H9 (cell line): ENCODE measurements at places on chromosomes 3 and 15. TPM values are rescaled to one million over a fixed set of nuclear protein-coding genes. Genes with fewer than 3 reads are reported as not detected.

DNA sequence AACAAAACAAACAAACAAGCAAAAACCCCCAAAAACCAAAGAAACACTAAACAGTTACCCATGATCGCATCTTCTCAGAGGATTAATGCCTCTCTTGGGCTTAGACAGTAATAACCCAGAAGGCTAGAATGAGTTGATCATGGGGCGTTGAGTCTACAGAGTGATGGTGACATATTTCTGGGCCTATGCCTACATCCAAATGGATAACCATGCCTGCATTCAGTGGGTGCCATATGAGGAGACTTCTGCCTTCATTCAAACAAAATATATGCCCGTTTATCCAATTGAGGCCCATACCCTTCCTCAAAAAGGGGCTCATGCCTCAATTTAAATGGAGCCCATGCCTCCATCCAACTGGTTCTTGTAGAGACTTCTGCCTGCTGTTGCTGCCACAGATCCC, 284.0 kb downstream of the EPHB1 start:
- no peak for DNase-seq

GRCh38 chr3:124884474-124885101, 2.6 kb downstream of the ITGB5 start:
- DNase-seq: no peak

DNA sequence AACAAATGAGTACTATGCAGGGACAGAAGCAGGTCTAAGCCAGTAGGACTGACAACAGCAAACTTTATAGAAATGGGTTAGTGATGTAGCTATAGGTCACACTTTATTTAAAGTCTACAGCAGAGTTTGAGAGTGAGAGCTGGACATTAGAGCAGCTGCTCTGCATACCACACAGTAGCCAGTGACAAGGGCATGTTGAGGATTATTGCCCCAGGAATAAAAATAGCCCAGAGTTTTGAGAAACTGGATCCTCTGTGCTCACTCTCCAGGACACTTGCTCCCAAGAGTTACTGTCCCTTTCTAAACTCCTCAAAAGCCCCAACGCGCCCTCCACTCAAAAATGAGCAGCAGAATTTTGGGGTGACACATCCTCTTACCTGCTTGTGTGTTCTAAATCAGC, 21.1 kb downstream of the LRTM1 start:
- DNase-seq: no peak

- DNase-seq: no peak
These were observed 44.0 kb downstream of the ANP32A start for GRCh38 chr15:68776477-68777270.

DNA sequence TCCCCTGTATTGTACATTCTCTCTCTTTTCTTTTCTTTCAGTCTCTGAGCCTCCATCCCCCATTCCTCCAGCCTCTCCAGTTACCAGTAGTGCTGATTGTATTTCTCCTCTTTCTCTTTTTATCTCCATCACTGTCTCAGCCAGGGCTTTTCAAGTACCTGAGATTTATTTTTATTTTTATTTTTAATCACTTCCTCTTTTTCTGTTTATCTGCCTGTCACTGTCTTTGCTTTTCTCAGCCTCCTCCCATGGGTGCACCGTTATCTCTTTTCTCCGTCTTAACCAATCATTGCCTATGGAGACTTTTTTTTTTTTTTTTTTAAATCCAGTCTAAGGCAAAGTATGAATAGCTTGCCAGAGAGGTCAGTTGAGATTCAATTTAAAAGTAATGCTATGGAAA, 359.3 kb downstream of the GAP43 start:
- no peak for DNase-seq

DNA sequence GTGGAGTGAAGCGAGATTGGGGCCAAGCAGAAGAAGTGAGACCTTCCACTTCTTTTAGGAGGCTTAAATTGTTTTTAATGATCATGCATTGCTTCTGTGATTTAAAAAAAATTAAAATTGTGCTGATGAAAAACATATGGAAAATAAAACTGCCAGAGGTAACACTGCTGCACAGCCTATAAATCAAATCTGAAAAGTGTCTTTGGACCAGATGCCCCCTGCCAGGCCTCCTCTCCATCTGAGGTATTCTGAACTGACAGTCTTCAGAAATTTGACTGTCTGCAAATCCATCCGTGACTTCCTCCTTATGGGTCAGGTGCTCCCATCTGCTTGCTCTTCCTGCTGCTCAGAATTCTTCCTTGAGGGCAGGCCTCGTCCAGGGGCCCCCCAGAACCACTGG, 108.5 kb upstream of the NR2E3 start:
- no peak for DNase-seq

GRCh38 chr15:75131269-75131643, 70.4 kb upstream of the C15orf39 start:
- DNase-seq: no peak

DNA sequence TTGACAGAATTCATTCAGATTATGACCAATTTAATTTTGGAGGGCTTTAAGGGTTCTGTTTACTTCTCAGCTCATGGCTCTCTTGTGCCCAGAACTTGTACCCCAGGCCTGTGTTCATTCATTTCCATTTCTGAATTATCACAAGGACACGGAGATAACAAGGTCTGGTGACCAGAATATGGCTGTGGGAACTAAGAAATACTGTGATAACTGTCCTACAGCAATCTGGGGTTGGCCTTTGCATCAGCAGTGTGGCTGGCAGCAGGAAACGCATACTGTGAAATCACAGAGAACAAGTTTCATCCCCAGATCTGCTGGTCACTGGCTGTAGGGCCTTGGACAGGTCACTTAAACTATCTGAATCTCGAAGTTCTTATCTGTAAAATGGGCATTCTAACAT, 41.8 kb upstream of the TPM1 start:
- no peak for DNase-seq

CCDC80 gene
- 4.6 and 5.4 TPM in 2 replicates for total RNA-seq
